Activated CD4-positive, CD25-positive, alpha-beta regulatory T cell treated with anti-CD3 and anti-CD28 coated beads, Interleukin-2, amount 50 U/mL, for 72 hours (primary cell): ENCODE measurements at places on chromosomes 12 and 14.
A peak's percentile ranks its signal among the peaks of the same experiment; 100 is the strongest.

GRCh38 chr12:3168223-3169221, 91.3 kb downstream of the TSPAN9 start:
- DNase-seq, result peak; percentile 34

DNA sequence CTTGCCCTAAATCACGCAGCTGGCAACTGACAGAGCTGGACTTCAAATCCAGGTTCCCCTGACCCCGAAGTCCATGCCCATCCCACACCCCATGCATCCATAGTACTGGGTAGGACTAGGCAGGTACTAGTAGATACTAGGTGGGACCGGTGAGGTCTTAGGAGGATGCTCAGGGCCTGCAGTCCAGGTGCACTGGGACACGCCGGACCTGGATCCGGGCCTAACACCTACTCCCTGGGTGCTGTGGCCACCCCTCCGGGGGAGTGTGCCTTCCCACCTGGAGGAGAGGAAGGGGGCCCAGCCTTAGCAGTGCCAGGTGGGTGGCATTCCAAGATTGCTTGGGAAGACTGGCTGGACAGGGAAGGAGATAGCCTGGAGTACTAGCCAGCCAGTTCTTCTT, 64.8 kb downstream of the CACNA1C start:
- no peak for DNase-seq

DNA sequence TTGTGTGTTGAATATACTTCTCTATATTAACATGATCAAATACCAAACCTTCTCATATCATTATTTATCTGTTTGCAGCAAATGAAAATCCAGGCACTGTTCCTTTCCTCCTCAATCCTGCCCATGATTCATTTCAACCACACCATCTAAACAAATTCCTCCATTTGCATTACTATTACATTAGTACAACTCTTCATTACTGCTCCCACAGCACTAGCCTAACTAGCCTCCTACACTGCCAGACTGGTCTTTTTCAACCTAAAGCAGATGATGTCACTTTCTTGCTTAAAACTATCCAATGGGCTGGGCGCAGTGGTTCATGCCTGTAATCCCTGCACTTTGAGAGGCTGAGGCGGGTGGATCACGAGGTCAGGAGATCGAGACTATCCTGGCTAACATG, 117.3 kb upstream of the MYF6 start:
- DNase-seq, result no peak

DNA sequence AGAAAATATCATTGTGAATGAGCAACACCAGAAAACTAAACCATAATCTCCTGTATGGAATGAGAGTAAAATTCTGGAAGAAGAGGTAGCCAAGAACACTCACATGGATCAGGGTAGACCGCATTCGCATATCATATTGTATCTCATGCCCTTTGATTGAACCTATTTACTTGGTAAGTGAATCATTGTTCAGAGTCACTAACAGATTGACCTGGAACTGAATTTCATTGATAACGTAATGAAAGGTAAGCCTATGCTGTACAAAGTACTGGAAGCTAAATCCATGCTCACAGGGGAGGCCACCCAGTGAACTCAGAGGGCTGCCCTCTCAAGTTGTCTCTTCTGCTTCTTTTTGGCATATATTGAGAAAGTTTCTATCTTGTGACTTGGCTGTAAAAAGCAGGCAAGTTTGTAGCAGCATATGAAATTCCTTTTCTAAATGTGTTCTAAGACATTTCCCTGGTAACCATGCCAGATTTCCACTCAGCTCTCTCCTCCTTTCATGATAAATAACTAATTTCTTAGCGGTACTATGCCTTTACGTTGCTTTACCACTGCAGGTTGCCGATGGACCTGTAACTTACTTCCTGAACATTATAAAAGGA, 91.4 kb downstream of the PLCZ1 start:
- DNase-seq, result no peak

DNA sequence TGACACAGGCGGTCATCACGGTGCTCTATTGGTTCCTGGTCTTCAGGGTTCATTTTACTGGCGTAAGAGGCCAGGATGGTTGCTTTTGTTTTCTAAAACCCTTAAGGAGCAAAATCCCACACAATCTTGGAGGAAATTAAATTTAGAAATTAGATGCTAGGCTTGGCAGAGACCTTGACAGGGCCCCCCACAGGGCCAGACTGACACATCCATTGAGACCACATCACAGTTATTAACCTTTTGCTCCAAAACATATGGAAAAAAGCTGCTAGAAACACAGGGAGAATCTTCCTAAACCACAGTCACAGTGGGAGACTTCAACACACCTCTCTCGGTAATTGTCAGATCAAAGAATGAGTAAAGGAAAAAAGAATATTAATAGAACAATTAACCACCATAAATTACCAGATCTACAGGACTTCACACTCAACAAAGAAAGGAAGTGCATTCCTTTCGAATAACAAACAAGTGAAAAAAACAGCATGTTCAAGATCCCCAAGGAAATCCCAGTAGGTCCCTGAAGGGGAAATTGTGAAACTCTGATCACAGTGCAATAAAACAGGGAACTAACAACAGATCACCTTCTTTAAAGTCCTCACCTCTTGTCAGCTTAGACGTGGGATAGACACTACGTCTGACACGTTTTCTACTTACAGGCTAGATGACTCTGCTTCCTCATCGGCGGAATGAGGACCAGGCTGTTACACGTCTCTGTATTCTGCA, 40.2 kb upstream of the TMEM179 start:
- DNase-seq, result no peak
